Thymus (tissue), 14 donors: ENCODE measurements at places on chromosomes 1 and 21.

- H3K36me3 ChIP-seq = peaks cover 3% of the 10 kb centered on the region
- no peaks in the 10 kb centered on the region for H3K4me1 ChIP-seq
- DNase-seq = no peak
These were observed 94.4 kb downstream of the TRIM11 start for GRCh38 chr1:228312136-228312764.

GRCh38 chr1:161088587-161089110 lies 709 bp downstream of the NECTIN4 start:
- DNase-seq = no peak
- no peaks in the 10 kb centered on the region for H3K27me3 ChIP-seq
- H3K4me1 ChIP-seq = peaks cover 3% of the 10 kb centered on the region
- no peak overlapping the region for H3K27ac ChIP-seq
- no peaks in the 10 kb centered on the region for H3K36me3 ChIP-seq
- H3K4me3 ChIP-seq = no peak overlapping the region

DNA sequence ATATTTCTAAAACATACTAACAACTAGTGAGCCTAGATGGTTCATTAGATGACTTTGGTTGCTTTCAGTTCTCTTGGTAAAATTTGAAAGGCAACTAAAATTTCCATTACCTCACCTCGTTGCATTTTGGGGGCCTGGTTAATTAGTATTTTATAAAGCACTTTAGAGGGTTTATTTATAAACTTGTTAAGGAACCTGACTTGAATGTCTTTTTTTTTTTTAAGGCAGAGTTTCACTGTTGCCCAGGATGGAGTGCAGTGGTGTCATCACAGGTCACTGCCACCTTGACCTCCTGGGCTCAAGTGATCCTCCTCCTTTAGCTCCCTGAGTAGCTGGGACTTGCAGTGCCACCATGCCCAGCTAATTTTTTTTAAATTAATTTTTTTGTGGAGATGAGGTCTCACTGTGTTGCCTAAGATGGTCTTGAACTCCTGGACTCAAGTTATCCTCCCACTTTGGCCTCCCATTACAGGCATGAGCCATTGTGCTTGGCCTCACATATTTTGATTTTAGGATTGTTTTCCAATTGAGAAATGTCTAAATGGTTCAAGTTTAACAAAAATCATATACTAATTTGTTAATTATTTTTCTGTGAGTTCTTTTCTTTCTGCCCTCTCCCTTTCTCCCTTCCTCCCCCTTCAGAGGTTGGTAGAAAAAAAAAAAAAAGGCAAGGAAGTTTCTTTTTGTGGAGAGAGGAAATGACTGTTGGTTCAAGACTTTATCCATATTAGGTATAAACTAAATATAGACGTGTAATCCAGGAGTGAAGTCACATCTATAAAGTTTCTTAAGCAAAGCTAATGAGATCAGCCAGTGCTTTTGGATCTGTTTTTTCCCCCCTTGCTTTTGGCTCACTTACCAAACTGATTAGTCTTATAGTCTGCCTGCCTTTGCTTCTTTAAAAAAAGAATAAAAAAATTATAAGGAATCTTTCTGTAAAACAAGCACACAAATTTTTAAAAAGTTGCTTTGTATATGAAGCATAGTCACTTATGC lies 24.7 kb downstream of the CLIC4 start:
- H3K27ac ChIP-seq = peak overlapping the region; percentile 42
- no peaks in the 10 kb centered on the region for H3K36me3 ChIP-seq
- H3K4me3 ChIP-seq = no peak overlapping the region

DNA sequence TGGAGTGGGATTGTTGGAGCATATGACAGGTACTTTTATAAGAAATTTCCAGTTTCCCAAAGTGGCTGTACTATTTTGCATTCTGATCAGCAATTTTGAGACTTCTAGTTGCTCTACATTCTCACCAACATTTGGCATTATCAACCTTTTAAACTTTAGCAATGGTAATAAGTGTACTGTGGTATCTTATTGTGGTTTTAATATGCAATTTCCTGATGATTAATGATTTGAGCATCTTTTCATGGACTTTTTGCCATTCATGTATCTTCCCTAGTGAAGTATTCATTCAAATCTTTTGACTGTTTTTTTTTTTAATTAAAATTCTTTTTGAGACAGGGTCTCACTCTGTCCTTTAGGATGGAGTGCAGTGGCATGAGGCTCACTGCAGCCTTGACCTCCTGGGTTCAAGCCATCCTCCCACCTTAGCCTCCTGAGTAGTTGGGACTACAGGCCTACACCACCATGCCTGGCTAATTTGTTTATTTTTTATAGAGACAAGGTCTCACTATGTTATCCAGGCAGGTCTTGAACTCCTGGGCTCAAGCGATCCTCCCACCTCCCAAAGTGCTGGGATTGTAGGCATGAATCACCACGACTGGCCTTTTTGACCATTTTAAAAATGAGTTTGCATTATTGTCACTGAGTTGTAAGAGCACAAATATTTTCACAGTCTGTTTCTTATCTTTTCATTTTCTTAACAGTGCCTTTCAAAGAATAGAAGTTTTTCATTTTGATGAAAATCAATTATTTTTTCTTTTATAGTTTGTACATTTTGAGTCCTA lies 7.8 kb upstream of the SLC6A9 start:
- no peaks in the 10 kb centered on the region for H3K27me3 ChIP-seq
- H3K4me1 ChIP-seq = no peaks in the 10 kb centered on the region
- no peaks in the 10 kb centered on the region for H3K36me3 ChIP-seq
- H3K27ac ChIP-seq = no peak overlapping the region

DNA sequence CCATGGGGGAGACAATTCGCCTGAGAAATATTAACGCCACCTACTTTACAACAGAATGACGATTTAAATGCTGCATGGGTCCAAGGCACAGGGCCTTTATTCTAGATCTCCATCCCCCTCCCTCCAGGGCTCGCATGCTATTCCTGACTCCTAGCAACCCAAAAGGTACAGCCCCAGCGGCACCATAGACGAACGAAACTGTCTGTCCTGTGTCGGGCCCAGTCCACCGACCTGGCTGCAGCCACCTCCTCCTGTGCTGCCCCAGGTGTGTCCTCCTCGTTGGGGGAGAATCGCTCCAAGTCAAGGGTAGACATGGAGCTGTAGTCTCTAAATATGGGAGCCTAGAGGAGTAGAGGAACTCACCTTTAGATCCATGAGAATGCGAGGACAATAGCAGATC lies 196.5 kb downstream of the TOMM20 start:
- H3K4me1 ChIP-seq = peaks cover 4% of the 10 kb centered on the region
- no peak for DNase-seq
- no peaks in the 10 kb centered on the region for H3K36me3 ChIP-seq
- no peak overlapping the region for H3K27ac ChIP-seq

DNA sequence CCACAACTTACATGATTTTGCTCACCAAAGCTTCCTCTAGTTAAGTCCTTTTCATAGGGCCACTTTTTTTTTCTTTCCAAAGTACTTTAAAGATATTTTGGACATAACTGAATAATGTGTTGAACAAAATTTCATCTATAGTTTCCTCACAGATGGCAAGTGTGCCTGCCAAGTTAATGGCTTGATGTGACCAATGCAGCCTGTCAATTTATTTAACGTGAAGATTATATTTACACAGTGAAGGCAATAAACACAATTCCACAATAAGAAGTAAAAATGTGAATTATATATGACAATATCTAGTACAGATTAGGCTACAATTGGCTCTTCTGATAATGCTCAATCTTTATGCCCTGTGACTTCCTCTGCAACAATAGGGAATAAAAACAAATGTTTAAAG lies 18.0 kb downstream of the CLCA2 start:
- peaks cover 6% of the 10 kb centered on the region for H3K4me1 ChIP-seq
- H3K4me3 ChIP-seq = no peak overlapping the region
- no peak overlapping the region for H3K27ac ChIP-seq
- no peaks in the 10 kb centered on the region for H3K36me3 ChIP-seq

DNA sequence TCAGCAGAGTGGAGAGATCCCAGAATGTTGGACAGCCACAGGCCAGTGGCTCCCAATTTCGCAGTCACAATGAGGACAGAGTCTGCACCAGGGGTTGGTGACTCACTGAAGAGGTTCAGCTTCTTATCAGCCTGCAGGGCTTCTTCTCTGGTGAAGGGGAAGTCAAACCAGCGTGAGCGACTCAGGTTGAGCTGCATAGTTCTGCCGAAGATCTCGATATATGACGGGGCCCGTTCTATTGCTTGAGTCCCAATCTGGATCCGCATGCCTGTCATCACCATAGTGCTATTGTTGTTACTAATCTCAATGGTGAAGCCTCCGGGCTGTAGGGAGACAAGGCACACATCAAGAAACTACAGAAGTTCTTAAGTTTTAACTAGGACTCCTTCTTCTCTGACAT lies 58.5 kb downstream of the UBR4 start:
- H3K36me3 ChIP-seq = peaks cover 100% of the 10 kb centered on the region
- no peaks in the 10 kb centered on the region for H3K4me1 ChIP-seq
- H3K27me3 ChIP-seq = no peaks in the 10 kb centered on the region
- no peak overlapping the region for H3K27ac ChIP-seq

DNA sequence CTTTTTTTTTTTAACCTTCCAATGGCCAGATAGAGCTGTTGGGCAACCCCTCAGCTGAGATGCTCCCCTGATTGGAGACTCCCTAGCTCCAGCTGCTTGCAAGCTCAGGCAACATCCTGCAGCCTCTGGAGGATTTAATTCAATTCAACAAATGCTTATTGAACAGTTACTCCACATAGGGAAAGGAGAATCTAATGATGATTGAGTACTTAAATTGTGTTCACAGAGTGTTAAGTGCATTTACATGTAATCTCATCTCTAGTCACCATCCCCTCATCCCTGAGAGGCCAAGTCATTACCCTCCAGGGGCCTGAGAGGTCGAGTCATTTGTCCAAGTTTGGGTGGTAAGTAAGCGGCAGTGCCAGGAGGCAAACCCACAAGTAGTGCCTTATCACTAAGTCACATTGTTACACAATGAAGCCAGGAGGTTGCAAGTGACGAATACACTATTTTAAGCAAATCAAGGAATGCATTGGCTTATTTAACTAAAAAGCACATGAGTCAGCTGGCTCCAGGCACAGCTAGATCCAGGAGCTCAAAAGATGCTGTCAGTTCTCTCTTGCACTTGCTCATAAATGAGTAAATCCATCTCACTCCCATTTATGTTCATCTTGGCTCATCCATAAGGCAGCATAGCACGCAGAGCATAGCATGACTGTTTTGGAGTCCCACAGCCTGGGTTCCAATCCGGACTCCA lies 64.3 kb downstream of the OPTC start:
- H3K4me1 ChIP-seq = no peaks in the 10 kb centered on the region
- no peak overlapping the region for H3K27ac ChIP-seq
- H3K36me3 ChIP-seq = no peaks in the 10 kb centered on the region

GRCh38 chr1:233006541-233006973 lies 56.1 kb downstream of the NTPCR start:
- no peak overlapping the region for H3K4me3 ChIP-seq
- H3K27ac ChIP-seq = no peak overlapping the region

- H3K4me3 ChIP-seq = no peak overlapping the region
- no peak overlapping the region for H3K27ac ChIP-seq
These were observed 948.4 kb downstream of the MRPL39 start for GRCh38 chr21:24658926-24659325.

DNA sequence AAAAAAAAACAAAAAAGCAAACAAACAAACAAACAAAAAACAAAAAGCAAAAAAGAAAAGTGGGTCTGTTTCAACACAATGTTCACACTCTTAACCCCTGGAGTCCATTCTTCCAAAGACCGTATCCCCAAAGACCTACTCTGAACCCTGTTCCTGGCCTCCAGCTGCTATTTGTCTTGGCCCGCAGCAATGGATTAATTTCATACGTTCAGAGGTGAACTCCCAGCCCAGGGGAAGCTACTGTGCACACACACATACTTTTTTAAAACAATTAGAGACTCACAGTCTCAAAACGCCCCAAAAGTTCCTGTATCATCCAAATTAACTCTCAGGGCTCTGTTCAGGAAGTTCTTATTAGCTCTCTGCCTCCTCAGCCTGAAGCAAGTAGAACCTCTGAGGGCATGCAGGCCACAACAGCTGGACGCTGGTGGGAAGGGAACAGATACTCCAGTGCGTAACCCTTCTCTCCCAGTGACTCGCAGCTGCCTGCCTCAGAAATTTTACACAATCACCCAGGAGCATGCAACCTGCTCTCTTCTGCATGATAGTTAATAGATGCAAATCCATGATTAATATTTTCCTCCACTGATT lies 395.4 kb downstream of the RRAGC start:
- no peaks in the 10 kb centered on the region for H3K36me3 ChIP-seq
- H3K27ac ChIP-seq = no peak overlapping the region
- H3K4me1 ChIP-seq = no peaks in the 10 kb centered on the region

GRCh38 chr1:183694066-183694465 lies 41.0 kb upstream of the APOBEC4 start:
- no peak overlapping the region for H3K4me3 ChIP-seq
- no peaks in the 10 kb centered on the region for H3K4me1 ChIP-seq
- no peak overlapping the region for H3K27ac ChIP-seq

- H3K27ac ChIP-seq = no peak overlapping the region
- H3K4me1 ChIP-seq = no peaks in the 10 kb centered on the region
- no peaks in the 10 kb centered on the region for H3K27me3 ChIP-seq
- H3K4me3 ChIP-seq = no peak overlapping the region
- DNase-seq = no peak
These were observed 239.6 kb upstream of the DUSP10 start for GRCh38 chr1:221981461-221981860.

DNA sequence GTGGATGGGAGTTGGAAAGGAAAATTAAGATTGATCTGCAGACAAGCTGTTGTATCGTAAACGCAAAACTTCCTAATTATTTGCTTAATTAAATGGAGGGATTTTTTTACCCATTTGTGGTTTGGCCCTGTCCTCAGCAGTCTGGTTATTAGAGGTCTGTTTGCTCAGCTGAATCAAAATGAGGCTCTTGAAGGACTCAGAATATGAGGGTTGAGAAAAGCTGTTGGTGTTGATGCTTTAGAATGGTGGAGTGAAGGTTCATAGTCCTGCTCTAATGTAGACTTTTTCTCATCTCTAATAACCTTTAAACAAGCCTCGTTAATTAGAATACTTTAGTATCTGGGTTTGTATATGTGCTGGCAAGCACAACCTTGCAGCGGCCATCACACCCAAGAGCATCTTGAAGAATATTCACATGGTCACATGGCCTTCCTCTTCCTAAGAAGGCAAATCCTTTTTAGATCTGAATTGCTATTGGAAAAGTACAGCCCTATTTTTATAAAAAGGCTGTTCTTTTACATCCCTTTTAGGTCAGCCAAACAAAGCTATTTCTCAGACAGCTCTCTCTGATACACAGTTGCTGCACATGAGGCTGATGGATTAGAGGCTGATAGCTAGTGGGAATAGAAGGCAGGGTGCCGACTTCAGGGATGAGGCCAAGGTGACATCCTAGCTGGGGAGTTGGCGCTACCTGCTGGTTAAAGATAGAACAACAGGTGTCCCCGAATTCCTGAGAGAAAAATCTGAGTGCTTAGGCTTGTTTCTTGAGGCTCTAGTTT lies 53.8 kb downstream of the MACF1 start:
- H3K4me1 ChIP-seq = no peaks in the 10 kb centered on the region
- DNase-seq = peak; percentile 73
- H3K27ac ChIP-seq = no peak overlapping the region
- H3K36me3 ChIP-seq = peaks cover 23% of the 10 kb centered on the region
- H3K4me3 ChIP-seq = no peak overlapping the region
- no peaks in the 10 kb centered on the region for H3K27me3 ChIP-seq

GRCh38 chr21:31011412-31011811 lies 26.9 kb downstream of the KRTAP19-8 start:
- H3K27me3 ChIP-seq = no peaks in the 10 kb centered on the region
- no peak overlapping the region for H3K4me3 ChIP-seq
